Stimulated activated CD4-positive, alpha-beta T cell treated with anti-CD3 and anti-CD28 coated beads, Interleukin-2, amount 100 ng/mL, for 48 hours (primary cell): ENCODE measurements at places on chromosomes 6 and 20.

GRCh38 chr6:147157930-147158329 is 46.3 kb upstream of the STXBP5 start:
- no peak for DNase-seq

GRCh38 chr20:44586289-44586911 is 4.0 kb downstream of the PKIG start:
- no peak for DNase-seq

DNA sequence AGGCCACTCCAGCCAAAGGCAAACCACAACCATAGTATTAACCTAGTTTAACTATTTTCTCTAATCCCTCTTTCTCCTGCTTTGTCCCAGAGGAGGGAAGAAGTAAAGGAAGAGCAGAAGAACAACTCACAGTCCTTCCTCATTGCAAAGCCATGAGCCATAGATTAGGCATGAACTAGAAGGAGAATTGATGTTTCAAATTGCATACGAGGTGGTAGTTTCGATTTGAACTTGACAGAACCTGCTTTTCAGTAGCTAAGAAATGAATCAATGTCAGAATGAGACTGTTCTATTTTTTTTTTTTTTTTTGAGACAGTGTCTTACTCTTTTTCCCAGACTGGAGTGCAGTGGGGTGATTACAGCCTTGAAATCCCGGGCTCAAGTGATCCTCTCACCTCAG is 48.3 kb downstream of the PROKR2 start:
- no peak for DNase-seq

GRCh38 chr20:57693002-57693582 is 16.7 kb downstream of the PMEPA1 start:
- no peak for DNase-seq

DNA sequence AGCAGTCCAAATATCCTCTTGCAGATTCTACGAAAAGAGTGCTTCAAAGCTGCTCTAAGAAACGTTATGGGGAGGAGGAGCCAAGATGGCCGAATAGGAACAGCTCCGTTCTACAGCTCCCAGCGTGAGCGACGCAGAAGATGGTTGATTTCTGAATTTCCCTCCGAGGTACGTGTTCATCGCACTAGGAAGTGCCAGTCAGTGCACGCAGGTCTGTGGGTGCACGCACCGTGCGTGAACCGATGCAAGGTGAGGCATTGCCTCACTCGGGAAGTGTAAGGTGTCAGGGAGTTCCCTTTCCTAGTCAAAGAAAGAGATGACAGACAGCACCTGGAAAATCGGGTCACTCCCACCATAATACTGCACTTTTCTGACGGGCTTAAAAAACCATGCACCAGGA is 272.1 kb upstream of the DEFB115 start:
- DNase-seq, result no peak

GRCh38 chr6:16059496-16059895 is 69.4 kb upstream of the MYLIP start:
- DNase-seq, result no peak

DNA sequence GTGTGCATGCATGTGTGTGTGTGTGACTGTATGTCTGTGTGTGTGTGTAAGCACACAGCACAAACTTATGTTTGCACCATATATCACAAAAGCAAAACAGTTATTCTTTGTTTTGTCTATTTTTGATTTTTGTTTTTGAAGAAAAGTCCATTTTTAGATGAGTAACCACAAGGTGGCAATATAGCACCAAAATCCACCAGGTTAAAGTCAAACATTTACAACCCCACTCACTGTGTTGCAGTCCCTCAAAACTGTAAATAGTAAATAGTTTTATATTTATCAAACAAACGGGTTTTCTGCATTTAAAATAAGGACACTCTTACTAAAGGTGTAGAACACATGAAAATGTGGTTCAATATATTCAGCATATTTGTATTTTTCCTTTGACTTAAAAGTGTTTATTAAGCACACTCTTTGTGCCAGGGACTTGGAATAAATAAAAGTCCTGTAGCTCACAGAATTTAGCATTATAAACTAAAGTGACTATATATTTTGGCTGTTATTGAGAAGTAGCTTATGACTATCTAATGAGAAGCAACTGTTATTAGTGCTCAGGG is 118.5 kb downstream of the GFRAL start:
- no peak for DNase-seq

- DNase-seq, result no peak
Observed at GRCh38 chr6:46137387-46137786, 7.6 kb downstream of the ENPP4 start.

GRCh38 chr6:121064345-121064744 is 269.9 kb downstream of the TBC1D32 start:
- no peak for DNase-seq

DNA sequence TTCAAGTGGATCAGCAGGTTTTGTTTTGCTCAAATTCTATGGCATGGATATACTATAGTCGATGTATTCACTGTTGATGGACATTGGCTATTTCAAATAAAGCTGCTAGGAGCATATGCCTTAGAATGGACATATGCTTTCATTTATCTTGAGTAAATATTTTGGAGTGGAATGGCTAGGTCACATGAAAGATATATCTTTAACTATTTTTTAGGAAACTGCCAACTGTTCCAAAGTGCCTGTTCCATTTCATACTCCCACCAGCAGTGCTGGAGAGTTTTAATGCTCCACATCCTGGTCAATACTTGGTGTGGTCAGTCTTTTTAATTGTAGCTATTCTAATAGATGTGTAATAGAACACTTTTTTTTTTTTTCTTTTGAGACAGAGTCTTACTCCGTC is 81.1 kb upstream of the PIM1 start:
- no peak for DNase-seq

DNA sequence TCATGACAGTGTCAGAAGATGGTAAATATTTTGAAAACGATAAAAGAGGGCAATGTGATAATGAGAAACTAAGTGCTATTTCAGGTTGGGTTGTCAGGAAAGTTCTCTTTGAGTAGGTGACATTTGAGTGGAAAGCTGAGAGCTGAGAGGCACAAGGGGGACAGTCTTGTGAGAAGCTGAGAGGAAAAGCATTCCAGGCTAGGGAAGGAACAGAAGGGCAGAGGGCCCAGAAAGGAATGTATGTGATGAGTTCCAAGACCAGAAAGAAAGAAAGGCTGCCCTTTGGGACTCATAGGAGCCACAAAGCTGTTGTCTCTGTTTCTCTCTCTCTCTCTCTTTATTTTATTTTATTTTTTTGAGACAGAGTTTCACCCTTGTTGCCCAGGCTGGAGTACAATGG is 7.6 kb upstream of the RNF182 start:
- DNase-seq, result no peak

- no peak for DNase-seq
Observed at GRCh38 chr6:70593118-70593486, 26.4 kb downstream of the SDHAF4 start.

DNA sequence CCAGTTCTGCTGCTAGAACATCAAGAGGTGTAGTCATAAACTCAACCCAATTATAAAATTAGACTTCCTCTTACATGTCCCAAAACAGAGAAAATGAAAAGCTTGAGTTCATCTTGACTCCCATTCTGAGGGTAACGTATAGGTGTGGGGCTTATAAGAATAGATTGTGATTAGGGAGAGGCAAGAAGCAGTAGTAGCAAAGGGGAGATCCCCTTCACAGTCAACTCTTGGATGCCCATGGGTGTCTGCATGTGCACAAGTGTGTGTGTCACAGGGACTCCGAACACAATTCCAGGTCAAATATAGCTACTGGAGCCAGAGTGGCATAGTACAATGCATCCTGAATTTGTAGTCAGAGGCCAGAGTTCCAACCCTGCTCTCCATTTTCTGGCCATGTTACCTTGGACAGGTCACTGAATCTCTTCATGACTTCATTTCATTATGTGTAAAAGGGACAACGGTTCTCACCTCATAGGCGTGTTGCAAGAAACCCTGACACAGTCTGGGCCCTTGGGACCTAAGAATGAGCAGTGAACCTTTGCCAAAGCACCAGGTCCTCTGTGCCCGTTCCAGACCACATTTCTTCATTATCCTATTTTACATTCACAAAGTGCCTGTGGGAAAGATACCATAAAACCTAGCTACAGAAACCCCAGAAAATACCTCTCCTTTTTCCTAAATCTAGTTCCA is 11.8 kb downstream of the GSTA4 start:
- no peak for DNase-seq

GRCh38 chr6:18447552-18447951 is 60.4 kb downstream of the RNF144B start:
- DNase-seq, result no peak

- DNase-seq, result no peak
Observed at GRCh38 chr20:49614338-49615050, 46.6 kb upstream of the PTGIS start.

DNA sequence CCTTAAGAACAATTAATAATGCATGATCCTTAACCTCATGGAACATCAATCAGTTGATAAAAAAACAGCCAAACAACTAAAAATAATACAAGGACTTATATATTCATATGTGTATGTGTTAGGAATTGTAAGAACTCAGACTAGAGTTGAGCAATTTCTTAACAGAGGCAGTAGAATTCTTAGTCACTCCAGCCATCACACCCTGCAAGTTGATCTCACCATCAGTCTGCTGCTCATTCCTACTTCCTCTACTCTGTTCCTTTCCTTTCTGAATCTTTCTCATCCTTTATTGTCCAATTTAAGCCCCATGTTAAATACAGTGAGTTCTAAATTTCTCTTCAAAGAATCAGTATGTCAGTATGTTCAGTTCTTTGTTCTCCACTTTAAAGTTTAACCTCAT is 2.6 kb downstream of the ZNF165 start:
- DNase-seq, result no peak

GRCh38 chr6:39471954-39472659 is 149.6 kb upstream of the KCNK16 start:
- DNase-seq, result no peak

DNA sequence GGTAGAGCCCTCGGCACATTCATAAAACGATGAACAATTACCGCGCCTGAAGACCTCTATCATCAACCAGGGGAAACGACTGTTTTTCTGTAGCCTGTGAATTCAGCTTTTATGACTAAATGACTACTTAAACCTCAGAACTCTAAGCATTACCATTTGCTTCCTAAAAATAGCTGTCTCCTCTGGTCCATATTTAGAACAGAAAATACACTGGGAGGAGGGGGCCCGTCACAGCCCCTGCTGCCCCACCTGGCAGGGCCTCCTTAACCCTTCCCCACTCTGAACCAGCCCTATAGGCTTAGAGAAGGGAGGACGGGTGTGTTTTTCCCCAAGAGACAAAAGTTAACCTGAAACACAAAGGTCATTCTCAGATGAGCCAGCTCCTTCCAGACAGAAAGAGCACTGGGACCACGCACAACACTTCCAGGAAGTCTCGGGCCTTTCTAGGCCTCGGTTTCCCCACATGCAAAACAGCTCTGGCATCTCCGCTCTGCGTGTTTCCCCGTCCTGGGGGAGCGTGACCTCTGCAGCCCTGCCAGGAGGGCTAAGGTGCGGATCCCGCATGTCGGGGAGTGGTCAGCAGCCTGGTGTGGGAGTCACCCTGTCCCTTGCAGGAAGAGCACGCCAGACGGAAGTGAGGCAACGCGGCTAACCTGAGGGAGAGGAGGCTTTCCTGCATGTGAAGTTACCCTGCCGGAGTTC is 193.9 kb downstream of the DLL1 start:
- no peak for DNase-seq

- DNase-seq, result no peak
Observed at GRCh38 chr20:47887477-47888080, 102.3 kb upstream of the SULF2 start.

GRCh38 chr6:15283986-15284361 is 38.1 kb downstream of the JARID2 start:
- no peak for DNase-seq

- DNase-seq, result no peak
Observed at GRCh38 chr6:7270320-7271204, 42.4 kb downstream of the SSR1 start.

GRCh38 chr6:131136021-131136786 is 937 bp downstream of the AKAP7 start:
- no peak for DNase-seq

DNA sequence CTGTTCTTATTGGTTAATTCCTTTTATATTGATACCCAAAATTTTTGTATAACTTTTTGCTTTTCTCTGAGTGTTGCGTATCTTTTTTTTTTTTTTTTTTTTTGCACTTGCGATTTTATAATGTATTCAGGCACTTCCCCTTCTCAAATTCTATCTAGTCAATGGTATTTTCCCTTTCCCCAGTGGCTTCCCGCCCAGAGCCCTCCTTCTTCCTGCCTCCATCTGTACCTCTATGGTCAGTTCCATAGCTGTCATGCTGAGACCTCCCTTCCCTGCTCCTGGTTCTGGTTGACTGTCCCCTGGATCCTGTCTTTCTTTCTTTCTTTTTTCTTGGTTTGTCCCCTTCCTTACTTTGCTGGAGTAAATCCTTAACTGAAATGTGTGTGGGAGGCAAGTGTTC is 94.7 kb downstream of the RNF144B start:
- no peak for DNase-seq

DNA sequence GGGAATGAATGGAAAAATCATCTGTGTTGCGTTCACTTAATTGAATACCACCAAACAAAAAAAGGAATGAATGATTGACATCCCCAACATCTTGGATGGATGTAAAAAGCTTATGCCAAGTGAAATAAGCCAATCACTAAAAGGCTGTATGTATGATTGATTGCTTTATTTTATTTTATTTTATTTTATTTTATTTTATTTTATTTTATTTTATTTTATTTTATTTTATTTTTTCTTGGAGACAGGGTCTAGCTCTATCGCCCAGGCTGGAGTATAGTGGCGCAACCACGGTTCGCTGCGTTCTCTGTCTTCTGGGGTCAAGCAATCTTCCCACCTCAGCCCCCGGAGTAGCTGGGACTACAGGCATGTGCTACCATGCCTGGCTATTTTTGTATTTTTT is 263.3 kb downstream of the CDKAL1 start:
- DNase-seq, result no peak

DNA sequence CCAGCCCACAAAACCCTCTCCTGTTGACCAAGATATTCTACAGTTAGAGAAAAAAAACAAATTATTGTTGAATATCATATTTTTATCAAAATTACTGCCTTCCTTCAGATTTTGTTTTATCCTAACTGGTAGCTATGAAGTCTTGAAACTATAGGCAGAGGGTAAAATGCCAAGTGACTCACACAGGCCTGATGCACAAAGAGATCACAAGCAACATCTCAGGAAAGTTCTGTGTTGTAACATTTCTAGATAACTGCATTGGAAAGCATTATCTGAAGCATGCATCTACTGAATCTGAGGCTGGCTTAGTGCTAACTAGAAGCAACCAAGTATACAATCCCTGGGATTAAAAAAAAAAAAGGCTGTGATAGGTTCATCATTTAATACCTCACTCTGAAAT is 134.2 kb downstream of the PKHD1 start:
- DNase-seq, result no peak

DNA sequence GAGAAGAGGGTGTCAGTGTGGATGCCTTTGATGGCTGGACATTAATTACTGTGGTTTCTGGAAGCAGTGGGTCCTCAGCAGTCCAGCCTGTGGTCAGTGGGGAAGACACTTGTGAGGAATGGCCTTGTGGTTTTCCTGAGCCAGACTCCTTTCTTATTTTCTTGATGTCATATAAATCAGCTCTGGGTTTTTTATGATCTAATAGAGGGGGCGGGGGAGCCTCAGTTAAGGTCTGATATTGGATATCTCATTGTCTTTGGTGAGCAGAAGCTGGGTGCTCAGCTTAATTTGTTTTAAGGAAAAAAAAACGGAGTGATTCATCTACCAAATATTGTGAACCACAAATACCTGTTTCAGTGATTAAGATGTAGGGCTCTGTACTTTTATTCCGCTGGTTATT is 62.1 kb downstream of the OTOR start:
- no peak for DNase-seq

- DNase-seq, result no peak
Observed at GRCh38 chr20:3777381-3777715, 3.9 kb downstream of the SPEF1 start.

- DNase-seq, result no peak
Observed at GRCh38 chr6:24408719-24409410, 6.1 kb downstream of the MRS2 start.
